H9 (cell line): ENCODE measurements at places on chromosomes 5 and 9. TPM values are rescaled to one million over a fixed set of nuclear protein-coding genes. Genes with fewer than 3 reads are reported as not detected.

GZMA gene
- total RNA-seq, result not detected in 2 replicates

PCDHGA6 gene
- 1.5 and 1.7 TPM in 2 replicates for total RNA-seq

GFI1B gene
- total RNA-seq, result not detected in 2 replicates

PPP1R2B gene
- not detected in 2 replicates for total RNA-seq

NUTM2F gene
- 0.15 TPM in 1 of 2 replicates, not detected in the other for total RNA-seq

FOXD4L4 gene
- 0.26 TPM in 1 of 2 replicates, not detected in the other for total RNA-seq

WDR38 gene
- total RNA-seq, result not detected in 2 replicates

GMCL2 gene
- not detected in 2 replicates for total RNA-seq

PCDHGA9 gene
- total RNA-seq, result 0.83 and 1.3 TPM in 2 replicates

LEAP2 gene
- 1.0 and 1.4 TPM in 2 replicates for total RNA-seq

FAM221B gene
- total RNA-seq, result not detected in 2 replicates

GALNT12 gene
- 18.0 and 18.5 TPM in 2 replicates for total RNA-seq

GRPEL2 gene
- 44.4 and 47.3 TPM in 2 replicates for total RNA-seq

CCDC192 gene
- total RNA-seq, result 0.22 TPM in 1 of 2 replicates, not detected in the other

SEMA6A gene
- 335 and 354 TPM in 2 replicates for total RNA-seq

ABO gene
- 0.31 and 0.37 TPM in 2 replicates for total RNA-seq

PCDHGB3 gene
- 1.6 and 1.7 TPM in 2 replicates for total RNA-seq

SGCD gene
- 0.11 TPM in 1 of 2 replicates, not detected in the other for total RNA-seq

PLCXD3 gene
- total RNA-seq, result not detected in 2 replicates

PCDHGA1 gene
- 0.63 and 0.72 TPM in 2 replicates for total RNA-seq

CAPSL gene
- total RNA-seq, result not detected in 2 replicates

ADAMTSL2 gene
- total RNA-seq, result 0.61 and 0.86 TPM in 2 replicates

HARS1 gene
- total RNA-seq, result 70.2 and 76.3 TPM in 2 replicates

SLC28A3 gene
- not detected in 2 replicates for total RNA-seq

CFAP157 gene
- 0.15 and 0.22 TPM in 2 replicates for total RNA-seq

ROPN1L gene
- 0.37 TPM in 1 of 2 replicates, not detected in the other for total RNA-seq

FGF10 gene
- 0.15 TPM in 1 of 2 replicates, not detected in the other for total RNA-seq

PCDHGB5 gene
- total RNA-seq, result 3.6 and 3.8 TPM in 2 replicates

FOXD1 gene
- total RNA-seq, result 0.20 and 0.31 TPM in 2 replicates

OR13D1 gene
- not detected in 2 replicates for total RNA-seq

C5 gene
- 0.20 and 0.74 TPM in 2 replicates for total RNA-seq

SPRY4 gene
- total RNA-seq, result 92.4 and 95.9 TPM in 2 replicates

SLIT3 gene
- 0.75 and 0.92 TPM in 2 replicates for total RNA-seq
